ENCODE measurements at places on chromosomes 7 and 10.
A peak's percentile ranks its signal among the peaks of the same experiment; 100 is the strongest.

DNA sequence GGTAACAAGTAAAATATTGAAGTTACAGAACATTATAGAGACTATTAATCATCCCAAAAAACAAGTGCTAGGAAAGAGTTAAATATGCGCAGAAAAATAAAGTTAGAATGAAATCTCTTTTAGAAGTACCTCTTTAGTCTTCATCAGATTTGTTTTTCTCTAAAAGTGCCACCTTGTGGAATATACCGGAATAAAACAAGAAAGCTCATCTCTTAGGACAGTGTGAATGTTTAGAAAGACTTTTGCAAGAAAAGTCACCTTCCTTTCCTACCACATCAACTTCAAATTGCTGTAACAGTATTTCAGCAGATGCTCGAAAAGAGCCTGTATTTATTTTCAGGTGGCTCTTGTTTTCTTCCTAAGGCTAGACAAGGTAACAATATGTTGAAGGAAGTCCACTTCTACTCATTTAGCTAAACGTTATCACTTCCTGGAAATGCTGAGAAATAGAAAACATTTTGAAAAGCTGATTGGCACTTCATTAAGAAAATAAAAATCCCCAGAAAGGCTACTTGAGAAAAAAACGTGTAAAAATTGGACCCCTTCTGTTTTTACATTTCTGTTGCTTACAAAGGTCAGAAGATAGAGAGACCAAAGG, 19.8 kb upstream of the FAM133B start:
- peak; percentile 65 for DNase-seq

- DNase-seq, result peak; percentile 45
These were observed 39.7 kb downstream of the CADPS2 start for GRCh38 chr7:122846591-122846990.

DNA sequence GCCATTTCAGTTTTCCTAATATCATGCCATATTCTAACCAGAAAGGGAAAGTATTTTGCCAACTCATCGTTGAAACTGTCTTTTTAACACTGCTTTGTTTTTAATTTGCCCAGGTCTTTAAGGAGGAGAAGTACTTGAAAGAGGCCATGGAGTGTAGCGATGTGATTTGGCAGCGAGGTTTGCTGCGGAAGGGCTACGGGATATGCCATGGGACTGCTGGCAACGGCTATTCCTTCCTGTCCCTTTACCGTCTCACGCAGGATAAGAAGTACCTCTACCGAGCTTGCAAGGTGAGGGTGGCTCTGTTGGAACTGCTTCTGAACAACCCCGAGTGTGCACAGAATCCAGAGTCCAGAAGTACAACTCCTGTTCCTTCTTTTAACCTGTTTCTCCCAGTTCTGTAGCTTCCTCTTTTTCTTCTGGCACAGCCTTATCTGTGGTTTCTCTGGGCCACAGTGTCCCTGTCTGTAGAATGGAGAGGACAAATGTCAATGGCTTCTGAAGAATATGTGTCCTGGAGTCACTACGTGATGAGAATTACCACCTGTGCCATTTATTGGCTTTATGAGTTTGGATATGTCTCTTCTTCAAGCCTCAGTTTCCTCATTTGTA, 60.1 kb downstream of the LANCL2 start:
- no peak for DNase-seq

- no peak for DNase-seq
These were observed 3.3 kb downstream of the ASAH2 start for GRCh38 chr10:50248062-50248461.

DNA sequence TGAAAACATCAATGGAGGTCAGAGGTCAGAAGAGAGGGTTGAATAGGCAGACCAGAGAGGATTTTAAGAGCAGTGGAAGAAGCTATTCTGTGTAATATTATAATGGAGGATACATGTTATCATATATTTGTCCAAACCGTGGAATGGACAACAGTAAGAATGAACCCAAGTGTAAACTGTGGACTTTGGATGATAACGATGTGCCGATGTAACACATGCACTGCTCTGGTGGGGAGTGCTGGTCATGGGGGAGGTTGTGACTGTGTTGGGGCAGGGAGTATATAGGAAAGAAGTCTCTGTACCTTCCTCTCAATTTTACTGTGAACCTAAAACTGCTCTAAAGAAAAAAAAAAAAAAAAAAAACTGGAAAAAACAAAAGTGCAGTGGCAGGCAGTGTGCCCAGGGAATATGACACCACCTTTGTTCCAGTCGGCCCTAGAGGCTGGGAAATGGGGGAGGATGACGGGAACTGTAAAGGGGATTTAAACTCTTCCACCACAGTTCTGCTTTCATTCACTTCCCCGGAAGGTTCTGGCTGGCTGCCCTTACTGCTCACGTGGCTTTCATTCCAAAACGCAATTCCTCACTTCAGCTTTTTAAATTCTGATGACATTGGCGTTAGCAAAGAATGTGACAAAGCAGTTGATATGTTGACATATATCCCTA, 113.7 kb upstream of the ANKRD1 start:
- DNase-seq, result no peak

GRCh38 chr7:69738396-69738951, 140.2 kb downstream of the AUTS2 start:
- no peak for DNase-seq

- no peak for DNase-seq
These were observed 65.1 kb downstream of the TACR2 start for GRCh38 chr10:69351589-69351988.

- no peak for DNase-seq
These were observed 295.2 kb upstream of the MGMT start for GRCh38 chr10:129171812-129172211.

DNA sequence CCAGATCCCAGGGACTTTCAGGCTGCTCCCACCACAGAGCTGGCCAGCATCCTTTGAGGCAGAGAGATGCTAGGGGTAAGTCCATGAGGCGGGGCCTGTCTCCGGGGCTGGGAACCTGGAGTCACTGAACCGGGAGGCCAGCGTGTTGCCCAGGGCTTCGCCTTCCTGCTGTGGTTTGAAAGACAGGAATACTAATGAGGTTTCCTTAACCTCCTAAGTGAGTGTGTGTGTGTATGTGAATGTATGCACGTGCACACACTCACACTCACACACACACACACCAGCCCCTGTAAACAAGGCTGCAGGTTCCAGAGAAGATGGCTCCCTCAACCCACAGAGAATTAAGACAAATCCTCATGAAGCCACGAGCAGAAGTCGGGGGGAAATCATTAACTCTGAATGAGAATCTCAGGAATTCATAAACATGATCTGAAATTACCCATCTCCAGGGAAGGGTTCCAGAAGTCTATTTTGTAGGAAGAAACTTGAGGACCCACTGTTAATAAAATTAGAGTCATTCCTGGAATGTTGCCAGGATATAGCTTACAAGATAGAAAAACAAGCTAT, 20.3 kb upstream of the PFKP start:
- DNase-seq, result no peak

- DNase-seq, result no peak
These were observed 15.3 kb upstream of the PWWP2B start for GRCh38 chr10:132381741-132382140.

GRCh38 chr10:52672880-52673279, 99.7 kb downstream of the MBL2 start:
- no peak for DNase-seq

DNA sequence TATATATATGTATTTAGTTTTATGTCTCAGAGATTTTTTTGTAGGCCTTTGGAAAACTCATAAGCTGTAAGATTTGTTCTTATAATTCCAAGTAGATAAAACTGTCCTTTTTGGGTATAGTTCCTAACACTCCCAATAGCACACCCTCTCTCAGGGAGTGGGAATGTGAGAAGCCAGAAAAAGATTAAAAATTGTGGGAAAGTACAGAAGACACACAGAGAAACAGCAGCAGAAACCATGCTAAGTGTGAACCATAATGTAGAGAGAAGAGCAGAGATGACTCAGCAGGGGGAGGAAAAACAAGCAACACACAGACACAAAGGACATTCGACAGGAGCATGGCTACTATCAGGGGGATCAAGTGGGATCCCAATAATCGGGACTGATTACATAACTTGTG, 401.6 kb downstream of the MAGI2 start:
- DNase-seq, result peak; percentile 56

DNA sequence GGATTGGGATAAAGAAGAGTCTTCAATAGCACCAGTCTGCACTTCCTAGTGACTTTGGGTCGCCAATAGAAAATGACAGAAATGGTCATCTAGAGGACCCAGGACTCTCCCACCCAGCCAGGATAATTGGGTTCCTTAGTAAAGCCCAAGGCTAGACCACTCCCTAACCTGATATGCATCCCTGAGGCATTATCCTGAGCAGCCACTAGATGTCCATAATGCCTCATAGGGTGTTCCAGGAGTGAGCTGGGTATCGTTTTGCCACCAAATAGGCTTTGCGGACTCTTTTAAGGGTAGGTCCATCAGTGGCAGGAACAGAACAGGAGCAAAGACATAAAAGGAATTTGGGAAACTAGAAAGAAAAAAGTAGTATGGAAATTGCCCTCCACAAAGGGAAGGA, 4.5 kb upstream of the LRRC4 start:
- DNase-seq, result peak; percentile 34

DNA sequence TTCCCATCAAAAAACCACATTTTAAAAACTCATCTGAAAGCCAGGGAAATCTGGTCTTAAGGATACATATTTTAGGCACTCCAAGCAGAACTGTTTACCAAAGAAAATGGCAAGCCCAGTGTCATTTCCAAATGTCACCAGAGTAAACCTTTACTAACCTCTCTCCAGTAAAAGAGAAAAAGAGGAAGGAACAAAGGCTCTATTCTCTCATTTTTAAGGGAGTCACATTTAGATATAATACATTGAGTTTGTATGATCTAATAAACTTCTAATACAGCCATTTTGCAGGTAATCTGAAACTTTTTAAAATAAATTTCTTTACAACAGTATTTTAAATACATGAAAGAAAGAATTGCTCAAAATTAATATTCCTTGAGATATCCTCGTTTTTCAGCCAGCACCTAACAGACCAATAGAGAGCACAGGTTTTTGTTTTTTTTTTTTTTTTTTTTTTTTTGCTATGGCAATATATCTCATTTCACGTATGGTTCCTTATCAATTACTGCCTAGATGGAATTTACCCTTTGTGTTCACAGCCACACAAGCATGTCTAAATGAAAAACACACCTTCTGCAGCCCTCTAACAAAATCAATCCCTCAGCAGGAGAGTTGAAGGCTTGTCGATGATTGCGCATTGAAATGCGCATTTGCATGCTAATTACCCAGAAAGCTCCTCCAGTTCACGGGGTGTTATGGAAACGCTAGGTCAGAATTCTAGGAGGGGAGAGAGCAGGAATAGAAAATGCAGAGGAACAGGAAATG, 39.8 kb upstream of the MSRB2 start:
- no peak for DNase-seq
